ENCODE measurements at places on chromosomes 3 and 15. TPM values are rescaled to one million over a fixed set of nuclear protein-coding genes. Genes with fewer than 3 reads are reported as not detected.

GRCh38 chr3:160677459-160677881 lies 510 bp downstream of the ARL14 start:
- H3K36me3 ChIP-seq, result no peaks in the 10 kb centered on the region
- no peaks in the 10 kb centered on the region for H3K27me3 ChIP-seq
- DNase-seq, result no peak
- peaks cover 4% of the 10 kb centered on the region for H3K4me1 ChIP-seq
- peak overlapping the region; percentile 33 for H3K27ac ChIP-seq

- H3K36me3 ChIP-seq, result no peaks in the 10 kb centered on the region
- no peaks in the 10 kb centered on the region for H3K4me1 ChIP-seq
- DNase-seq, result no peak
- no peak overlapping the region for H3K27ac ChIP-seq
- H3K4me3 ChIP-seq, result no peak overlapping the region
- no peaks in the 10 kb centered on the region for H3K27me3 ChIP-seq
Measured at GRCh38 chr3:65151666-65152065, 463.9 kb upstream of the ADAMTS9 start.

DNA sequence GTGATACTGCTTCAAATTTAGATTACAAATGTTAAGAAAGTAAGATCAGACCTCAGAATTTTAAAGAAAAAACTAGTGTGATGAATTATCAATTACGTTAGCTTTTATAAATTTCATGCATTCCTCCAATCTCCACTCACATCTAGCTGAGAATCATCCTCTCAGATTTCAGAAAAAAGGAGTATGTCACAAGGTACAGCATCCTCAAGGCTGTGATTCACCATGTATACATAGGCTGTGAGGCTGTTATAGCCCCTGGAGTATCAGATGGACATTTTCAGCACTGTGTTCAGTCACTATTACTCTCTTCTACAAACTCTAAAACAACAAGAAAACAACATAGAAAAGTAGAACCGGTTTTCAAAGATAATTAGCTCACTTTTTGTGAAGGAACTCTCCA lies 214.4 kb downstream of the PCCB start:
- no peak overlapping the region for H3K4me3 ChIP-seq
- no peak for DNase-seq
- H3K36me3 ChIP-seq, result peaks cover 31% of the 10 kb centered on the region

Gene PRR23E
- not detected for total RNA-seq

Gene SCN11A
- total RNA-seq, result 4.4 TPM

Gene WDR93
- not detected for total RNA-seq

Data from spleen (tissue), 13 donors.